ENCODE measurements at places on chromosomes 3 and 15. TPM values are rescaled to one million over a fixed set of nuclear protein-coding genes. Genes with fewer than 3 reads are reported as not detected.
A peak's percentile ranks its signal among the peaks of the same experiment; 100 is the strongest.

The CCR9 gene
- total RNA-seq: not detected

GRCh38 chr3:50495609-50496423, 7.6 kb downstream of the CACNA2D2 start:
- no peaks in the 10 kb centered on the region for H3K36me3 ChIP-seq
- DNase-seq: no peak
- H3K27ac ChIP-seq: no peak overlapping the region
- no peak overlapping the region for H3K4me3 ChIP-seq

The ADCY5 gene
- not detected for total RNA-seq

The LRRN1 gene
- 2.7 TPM for total RNA-seq

- H3K4me3 ChIP-seq: no peak overlapping the region
- H3K27ac ChIP-seq: no peak overlapping the region
- DNase-seq: no peak
- H3K36me3 ChIP-seq: no peaks in the 10 kb centered on the region
- H3K4me1 ChIP-seq: no peaks in the 10 kb centered on the region
These were observed 179.1 kb upstream of the SMAD3 start for GRCh38 chr15:66886241-66886675.

GRCh38 chr3:149475451-149476060, 1.1 kb downstream of the TM4SF4 start:
- no peak overlapping the region for H3K4me3 ChIP-seq
- H3K27ac ChIP-seq: no peak overlapping the region
- peaks cover 2% of the 10 kb centered on the region for H3K4me1 ChIP-seq
- DNase-seq: no peak

The ACTC1 gene
- not detected for total RNA-seq

DNA sequence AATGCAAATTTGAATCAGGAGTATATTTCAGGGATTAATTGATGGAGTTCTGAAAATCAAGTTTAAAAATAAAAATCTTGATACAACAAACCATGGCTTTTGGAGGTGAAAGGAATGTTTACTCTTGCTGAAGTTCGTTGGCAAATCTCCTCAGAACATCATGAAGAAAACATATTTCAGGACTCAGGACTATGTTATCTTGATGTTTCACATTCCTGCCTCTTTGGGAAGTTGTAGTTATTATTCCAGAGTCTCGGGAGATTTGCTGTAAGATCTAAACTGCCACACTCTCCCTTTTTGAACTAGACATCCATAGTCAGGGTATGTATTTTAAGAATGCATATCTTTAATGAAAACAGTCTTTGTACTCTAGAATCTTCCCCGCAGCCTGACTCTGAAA, 271.2 kb downstream of the RBMS3 start:
- no peaks in the 10 kb centered on the region for H3K36me3 ChIP-seq
- no peak overlapping the region for H3K27ac ChIP-seq
- DNase-seq: no peak
- H3K27me3 ChIP-seq: peaks cover 11% of the 10 kb centered on the region
- H3K4me1 ChIP-seq: peaks cover 8% of the 10 kb centered on the region
- H3K4me3 ChIP-seq: no peak overlapping the region

GRCh38 chr3:42459151-42459550, 43.3 kb upstream of the VIPR1 start:
- no peak overlapping the region for H3K4me3 ChIP-seq
- no peaks in the 10 kb centered on the region for H3K4me1 ChIP-seq
- DNase-seq: no peak
- H3K27ac ChIP-seq: no peak overlapping the region
- H3K27me3 ChIP-seq: peaks cover 4% of the 10 kb centered on the region

- no peak for DNase-seq
- H3K4me1 ChIP-seq: no peaks in the 10 kb centered on the region
- H3K36me3 ChIP-seq: no peaks in the 10 kb centered on the region
- no peak overlapping the region for H3K27ac ChIP-seq
- no peak overlapping the region for H3K4me3 ChIP-seq
These were observed 13.7 kb downstream of the LRRK1 start for GRCh38 chr15:100932676-100933348.

DNA sequence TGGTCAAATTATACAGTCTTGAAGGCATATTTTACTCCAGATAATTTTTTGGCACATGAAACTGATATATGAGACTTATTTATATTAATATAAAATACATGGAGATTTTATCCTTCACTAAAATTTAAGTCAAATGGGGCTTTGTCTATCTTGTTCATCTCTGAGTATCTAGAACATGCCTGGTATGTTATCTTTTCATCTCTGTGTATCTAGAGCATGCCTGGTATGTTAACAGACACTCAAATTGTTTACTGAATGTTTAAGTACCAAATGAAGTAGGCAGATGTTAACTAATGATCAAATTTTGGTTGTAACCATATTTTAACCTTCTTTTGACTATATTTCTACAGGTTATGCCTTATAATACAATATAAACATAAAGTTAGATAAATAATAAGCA, 7.7 kb downstream of the GTF2A2 start:
- H3K4me3 ChIP-seq: no peak overlapping the region
- no peak for DNase-seq

GRCh38 chr3:107328069-107328468, 49.2 kb upstream of the CCDC54 start:
- no peaks in the 10 kb centered on the region for H3K36me3 ChIP-seq
- no peak overlapping the region for H3K27ac ChIP-seq
- no peak for DNase-seq
- H3K4me1 ChIP-seq: no peaks in the 10 kb centered on the region
- H3K27me3 ChIP-seq: no peaks in the 10 kb centered on the region

- H3K36me3 ChIP-seq: peaks cover 25% of the 10 kb centered on the region
- no peak for DNase-seq
- no peak overlapping the region for H3K27ac ChIP-seq
- no peaks in the 10 kb centered on the region for H3K27me3 ChIP-seq
These were observed 7.3 kb downstream of the RCCD1 start for GRCh38 chr15:90962021-90962420.

The ARID3B gene
- total RNA-seq: 23.5 TPM

DNA sequence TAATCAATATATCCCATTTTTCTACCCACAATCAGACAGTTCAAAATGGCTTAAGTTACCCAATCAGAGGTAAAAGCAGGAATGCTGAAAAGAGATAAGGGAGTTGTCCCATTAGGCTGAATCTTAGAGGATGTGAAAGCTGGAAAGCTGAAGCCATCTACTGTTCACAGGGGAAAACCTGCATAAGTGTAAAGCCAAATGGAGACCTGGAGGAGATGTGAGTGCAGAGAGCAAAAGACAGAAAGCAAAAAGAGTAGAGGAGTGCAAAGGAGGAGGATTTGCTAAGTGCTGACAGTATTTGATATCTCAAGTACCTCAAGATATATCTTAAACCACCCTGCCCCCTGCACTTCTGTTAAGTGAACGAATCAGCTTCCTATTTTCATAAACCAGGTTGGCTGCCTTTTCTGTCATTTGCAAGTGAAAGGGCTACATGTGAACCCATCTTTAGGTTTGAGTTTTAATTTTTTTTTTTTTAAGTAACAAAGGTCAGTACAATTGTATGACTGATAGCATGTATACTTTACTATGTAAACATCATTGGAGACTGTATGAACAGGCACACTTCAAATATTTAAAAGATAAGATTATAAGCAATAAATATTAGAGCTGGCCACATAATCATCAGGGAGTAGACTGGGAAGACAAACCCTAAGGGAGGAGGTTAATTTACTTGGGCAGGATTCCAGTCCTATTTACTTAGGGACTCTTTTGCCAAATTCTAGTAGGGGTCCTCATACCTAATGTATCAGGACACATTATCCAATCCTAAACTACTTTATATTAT, 22.8 kb upstream of the P2RY1 start:
- DNase-seq: no peak
- no peak overlapping the region for H3K27ac ChIP-seq
- H3K36me3 ChIP-seq: no peaks in the 10 kb centered on the region
- H3K4me3 ChIP-seq: no peak overlapping the region
- no peaks in the 10 kb centered on the region for H3K4me1 ChIP-seq

The ACY1 gene
- 74.7 TPM for total RNA-seq

DNA sequence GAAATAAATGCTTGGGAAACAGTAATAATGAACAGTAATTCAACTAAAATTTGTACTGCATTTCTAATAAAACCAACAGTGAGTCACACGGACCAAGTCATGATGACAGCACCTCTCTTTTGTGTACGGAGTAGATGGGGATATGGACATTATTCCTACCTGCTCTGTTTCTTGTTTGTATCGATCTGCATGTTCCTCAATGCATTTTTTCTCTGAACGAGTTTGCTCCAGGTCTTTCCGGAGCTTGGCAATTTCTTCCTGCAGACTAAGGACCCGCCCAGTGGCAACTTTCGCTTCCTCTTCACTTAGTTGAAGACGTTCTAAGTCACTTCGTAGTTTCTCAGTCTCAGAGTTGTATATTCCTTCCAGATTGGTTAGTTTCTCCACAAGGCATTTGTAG, 74.4 kb upstream of the MYO5C start:
- H3K4me3 ChIP-seq: no peak overlapping the region
- peaks cover 2% of the 10 kb centered on the region for H3K4me1 ChIP-seq
- H3K36me3 ChIP-seq: peaks cover 6% of the 10 kb centered on the region

GRCh38 chr3:100645913-100646312, 36.5 kb downstream of the ADGRG7 start:
- H3K27ac ChIP-seq: no peak overlapping the region
- H3K4me3 ChIP-seq: no peak overlapping the region

GRCh38 chr3:45103753-45104714, 42.1 kb downstream of the CDCP1 start:
- peaks cover 60% of the 10 kb centered on the region for H3K27me3 ChIP-seq
- peaks cover 52% of the 10 kb centered on the region for H3K4me1 ChIP-seq
- H3K27ac ChIP-seq: no peak overlapping the region
- no peak overlapping the region for H3K4me3 ChIP-seq
- no peak for DNase-seq
- H3K36me3 ChIP-seq: peaks cover 3% of the 10 kb centered on the region

The GLDN gene
- total RNA-seq: not detected

The SPTSSB gene
- not detected for total RNA-seq

GRCh38 chr3:177746337-177746933, 549.2 kb upstream of the TBL1XR1 start:
- no peak for DNase-seq
- H3K27me3 ChIP-seq: no peaks in the 10 kb centered on the region
- H3K27ac ChIP-seq: no peak overlapping the region

DNA sequence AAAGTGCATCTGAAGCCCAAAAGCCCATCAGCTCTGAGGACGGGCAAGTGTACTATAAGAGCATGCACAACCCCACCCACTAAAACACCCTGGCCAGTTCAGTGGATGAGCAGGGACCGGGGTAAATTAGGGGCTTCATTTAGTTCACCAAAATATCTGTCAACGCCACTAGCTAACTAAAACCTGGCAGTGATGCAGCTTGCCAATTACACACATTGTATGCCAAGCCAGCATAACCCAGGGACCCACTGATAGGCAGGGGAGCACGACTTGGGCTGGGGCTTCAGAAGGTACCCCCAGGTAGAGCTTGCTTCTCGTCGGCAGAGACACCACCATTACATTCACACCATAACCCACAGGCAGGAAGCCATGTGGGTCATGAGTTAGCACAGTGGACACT, 47.0 kb downstream of the PTPN23 start:
- peaks cover 3% of the 10 kb centered on the region for H3K4me1 ChIP-seq
- no peak overlapping the region for H3K4me3 ChIP-seq
- no peak overlapping the region for H3K27ac ChIP-seq

- no peak overlapping the region for H3K4me3 ChIP-seq
- no peak for DNase-seq
- H3K36me3 ChIP-seq: peaks cover 12% of the 10 kb centered on the region
- H3K27me3 ChIP-seq: no peaks in the 10 kb centered on the region
- H3K4me1 ChIP-seq: peaks cover 20% of the 10 kb centered on the region
These were observed 76.3 kb downstream of the XXYLT1 start for GRCh38 chr3:195194559-195195206.

DNA sequence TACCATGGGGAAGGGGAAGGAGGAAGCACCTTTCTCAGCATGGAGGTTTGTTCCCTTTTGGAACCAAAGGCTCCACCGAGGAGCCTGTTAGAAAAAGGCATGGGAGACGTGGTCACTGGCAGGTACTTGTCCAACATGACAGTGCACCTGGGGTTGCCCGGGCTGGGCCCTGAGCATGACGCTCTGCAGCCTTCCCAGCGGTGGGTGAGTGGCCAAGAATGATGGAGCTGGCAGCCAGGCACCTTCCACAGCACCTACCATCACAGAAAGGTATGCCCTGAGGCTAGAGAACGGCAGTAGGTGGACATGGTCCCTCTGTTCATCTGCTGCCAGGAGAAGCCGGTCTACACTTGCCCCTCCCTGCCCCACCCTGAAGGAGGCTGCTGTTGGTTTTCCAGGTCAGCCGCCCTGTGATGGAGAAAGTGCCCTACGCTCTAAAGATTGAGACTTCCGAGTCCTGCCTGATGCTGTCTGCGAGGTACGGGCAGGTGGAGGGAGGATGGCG, 29.0 kb upstream of the NR2C2 start:
- DNase-seq: no peak
- H3K36me3 ChIP-seq: no peaks in the 10 kb centered on the region
- H3K4me3 ChIP-seq: no peak overlapping the region
- H3K4me1 ChIP-seq: no peaks in the 10 kb centered on the region
- no peak overlapping the region for H3K27ac ChIP-seq

- DNase-seq: peak; percentile 40
- no peak overlapping the region for H3K27ac ChIP-seq
- H3K27me3 ChIP-seq: no peaks in the 10 kb centered on the region
- no peaks in the 10 kb centered on the region for H3K4me1 ChIP-seq
- H3K4me3 ChIP-seq: no peak overlapping the region
- H3K36me3 ChIP-seq: peaks cover 4% of the 10 kb centered on the region
These were observed 40.6 kb upstream of the ADCY5 start for GRCh38 chr3:123489400-123490004.

DNA sequence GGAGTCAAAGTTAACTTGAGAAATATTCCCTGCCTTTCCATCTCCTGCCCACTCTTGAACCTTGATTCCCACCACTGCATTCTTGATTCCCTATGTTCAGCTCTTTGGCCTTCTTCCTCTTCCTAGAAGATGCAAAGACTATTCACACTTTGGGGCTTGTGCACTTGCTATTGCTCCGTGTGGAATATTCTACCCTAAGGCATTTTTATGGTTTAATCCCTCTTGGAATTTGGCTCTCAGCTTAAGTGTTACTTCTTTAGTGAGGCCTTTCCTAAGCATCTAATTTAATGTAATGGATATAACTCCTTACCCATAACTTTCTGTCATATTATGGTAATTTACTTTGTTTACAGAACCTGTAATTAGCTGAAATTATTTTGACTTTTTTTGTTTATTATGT, 318.9 kb upstream of the COL8A1 start:
- H3K36me3 ChIP-seq: no peaks in the 10 kb centered on the region
- no peaks in the 10 kb centered on the region for H3K4me1 ChIP-seq
- no peak overlapping the region for H3K27ac ChIP-seq

The GRM2 gene
- total RNA-seq: 0.46 TPM

GRCh38 chr15:62412686-62413085, 247.6 kb upstream of the C2CD4B start:
- no peak for DNase-seq
- H3K4me1 ChIP-seq: no peaks in the 10 kb centered on the region
- H3K36me3 ChIP-seq: no peaks in the 10 kb centered on the region
- H3K4me3 ChIP-seq: no peak overlapping the region

GRCh38 chr15:87038404-87038803, 958.7 kb downstream of the AGBL1 start:
- no peaks in the 10 kb centered on the region for H3K36me3 ChIP-seq
- DNase-seq: no peak
- no peak overlapping the region for H3K4me3 ChIP-seq
- H3K27ac ChIP-seq: no peak overlapping the region
- H3K4me1 ChIP-seq: no peaks in the 10 kb centered on the region

Measured in activated naive CD8-positive, alpha-beta T cell treated with anti-CD3 and anti-CD28 coated beads for 36 hours (primary cell).